ENCODE measurements at places on chromosomes 12 and 14.

DNA sequence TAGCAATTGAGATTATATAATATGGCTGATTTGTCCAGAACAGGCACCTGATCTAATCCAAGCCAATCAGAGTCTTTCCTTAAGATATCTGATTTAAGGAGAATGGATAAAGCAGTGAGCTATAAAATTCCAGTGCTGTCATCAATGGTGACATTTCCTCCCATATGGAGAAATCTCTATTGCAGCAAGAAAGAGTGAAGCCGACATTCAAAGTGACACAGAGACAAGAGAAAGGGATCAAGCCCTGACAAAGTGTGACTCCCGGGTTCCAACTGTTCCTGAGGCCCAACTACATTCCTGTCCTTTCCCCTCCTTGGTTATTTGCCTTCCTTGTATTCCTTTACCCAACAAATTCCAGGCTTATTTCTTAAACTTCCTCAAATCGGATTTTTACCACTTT lies 430.0 kb upstream of the SOX5 start:
- no peak for DNase-seq

- DNase-seq, result no peak
Observed at GRCh38 chr14:54848910-54849309, 53.7 kb downstream of the GCH1 start.

DNA sequence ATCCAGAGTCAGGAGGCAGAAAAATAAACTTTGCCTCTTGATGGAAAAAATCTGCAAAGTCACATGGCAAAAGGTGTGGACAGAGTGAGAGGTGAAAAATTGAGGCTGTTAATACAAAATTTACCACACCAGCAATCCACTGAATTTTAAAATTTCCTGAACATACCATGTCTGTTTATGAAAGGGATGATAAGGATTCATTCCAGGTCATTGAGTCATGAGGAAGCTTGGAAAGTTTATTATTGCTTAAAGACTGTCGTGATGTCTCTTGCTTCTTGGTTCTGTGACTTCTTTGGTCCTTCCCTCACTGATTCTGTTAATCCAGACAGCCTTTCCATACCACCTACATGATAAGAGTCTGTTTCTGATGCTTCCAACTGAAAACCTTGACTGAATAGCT lies 73.2 kb downstream of the TTC6 start:
- no peak for DNase-seq

- DNase-seq, result no peak
Observed at GRCh38 chr14:28877923-28878322, 111.3 kb downstream of the FOXG1 start.

DNA sequence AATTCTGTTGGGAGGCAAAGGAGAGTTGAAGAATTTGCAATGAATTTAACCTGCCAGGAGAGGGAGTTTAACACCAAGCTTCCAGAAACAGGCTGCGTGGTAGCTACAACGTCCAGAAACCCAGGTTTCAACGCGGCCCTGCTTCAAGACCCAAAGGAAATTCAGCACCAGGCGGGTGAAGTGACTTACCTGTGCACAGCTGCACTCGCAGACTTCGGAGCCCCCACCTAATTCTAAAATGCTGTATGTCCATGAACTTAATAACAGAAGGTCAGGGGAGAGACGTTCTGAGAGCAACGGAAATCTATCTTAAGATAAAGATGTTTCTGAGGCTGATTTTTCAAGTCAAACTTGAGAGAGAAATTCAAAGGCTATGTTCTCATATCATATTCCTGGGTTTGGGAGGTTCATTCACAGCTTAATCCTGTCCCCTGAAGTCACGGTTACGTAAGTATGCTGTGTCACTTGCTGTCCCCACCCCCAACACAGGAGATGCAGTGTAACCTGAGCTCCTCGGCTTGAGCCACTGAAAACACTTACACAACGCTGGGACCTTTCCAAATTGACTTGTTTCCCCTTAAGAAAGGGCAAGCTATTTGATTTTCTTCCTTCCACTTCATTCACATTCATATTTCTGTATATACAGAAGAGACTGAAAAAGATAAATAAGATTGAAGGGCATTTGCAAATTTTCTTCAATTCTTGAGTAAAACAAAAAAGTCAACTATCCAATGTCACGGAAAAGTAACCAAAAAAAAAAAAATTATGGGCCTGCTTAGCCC lies 22.7 kb downstream of the CLIP1 start:
- DNase-seq, result peak; percentile 63

DNA sequence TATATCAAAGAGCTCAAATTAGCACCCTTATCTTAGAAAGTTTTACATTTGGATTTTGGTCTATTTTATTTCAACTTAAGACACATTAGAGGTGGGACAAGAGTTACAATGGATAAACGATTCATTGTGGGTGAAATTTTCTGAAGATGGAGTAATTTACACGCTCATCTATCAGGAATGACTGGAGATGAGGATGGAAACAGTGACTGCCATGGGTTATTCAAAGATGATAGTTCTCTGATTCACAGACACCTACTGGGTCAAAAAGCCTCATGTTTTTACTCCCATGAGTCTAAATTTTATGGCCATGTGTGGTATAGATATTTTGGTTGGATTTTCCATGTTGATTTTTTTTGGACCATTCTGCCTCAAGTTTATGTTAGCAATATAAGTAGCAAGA lies 22.1 kb downstream of the SAMD4A start:
- DNase-seq, result no peak

- DNase-seq, result no peak
Observed at GRCh38 chr12:79645235-79645630, 45.5 kb downstream of the PAWR start.

DNA sequence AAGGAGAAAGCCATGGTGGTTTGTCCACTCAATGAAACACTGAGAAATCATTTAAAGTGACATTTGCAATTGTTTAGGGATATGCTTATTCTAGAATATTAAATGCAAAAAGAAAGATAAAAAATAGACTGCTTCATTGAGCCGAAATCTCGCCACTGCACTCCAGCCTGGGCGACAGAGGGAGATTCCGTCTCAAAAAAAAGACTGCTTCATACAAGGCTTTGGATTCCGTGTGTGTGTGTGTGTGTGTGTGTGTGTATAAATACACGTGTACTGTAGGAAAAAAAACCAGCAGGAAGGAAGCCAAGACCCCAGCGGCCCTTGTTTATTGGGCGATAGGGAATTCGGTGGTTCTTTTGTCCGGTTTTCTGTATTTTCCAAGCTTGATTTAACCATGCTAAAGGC lies 3.2 kb upstream of the ZNF839 start:
- no peak for DNase-seq

- peak; percentile 31 for DNase-seq
Observed at GRCh38 chr12:66860752-66861750, 182.2 kb upstream of the GRIP1 start.
